ENCODE measurements at places on chromosomes 2 and 18. TPM values are rescaled to one million over a fixed set of nuclear protein-coding genes. Genes with fewer than 3 reads are reported as not detected.

GRCh38 chr2:3462493-3463104 is 56.7 kb downstream of the ADI1 start:
- DNase-seq, result no peak

Gene ONECUT2
- total RNA-seq, result 209 TPM

DNA sequence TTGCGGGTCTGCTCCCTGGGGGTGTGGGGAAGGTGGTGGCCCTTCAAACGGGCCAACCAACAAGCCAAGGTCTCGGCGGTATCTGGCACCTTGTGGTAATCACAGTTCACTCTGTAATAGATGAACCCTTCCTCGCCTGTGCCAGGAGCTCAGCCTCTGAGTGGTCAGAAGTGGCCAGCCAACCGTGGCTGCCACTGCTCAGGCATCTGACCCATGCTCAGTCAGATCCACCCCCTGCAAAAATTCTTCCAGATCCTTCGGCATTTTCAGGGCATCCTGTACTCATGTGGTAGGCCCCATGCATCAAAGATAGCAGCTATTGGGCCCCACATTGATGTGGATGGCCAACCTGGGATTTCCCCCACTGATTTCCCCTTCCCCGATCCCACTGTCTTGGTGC is 39.6 kb upstream of the SERPINE2 start:
- no peak for DNase-seq

- DNase-seq, result no peak
These were observed 71.2 kb downstream of the MBP start for GRCh38 chr18:77061281-77061945.

Gene SERPINB11
- not detected for total RNA-seq

- DNase-seq, result no peak
These were observed 1211.5 kb upstream of the ZEB2 start for GRCh38 chr2:145731467-145731866.

- no peak for DNase-seq
These were observed 595.2 kb upstream of the HNMT start for GRCh38 chr2:137369106-137369505.

DNA sequence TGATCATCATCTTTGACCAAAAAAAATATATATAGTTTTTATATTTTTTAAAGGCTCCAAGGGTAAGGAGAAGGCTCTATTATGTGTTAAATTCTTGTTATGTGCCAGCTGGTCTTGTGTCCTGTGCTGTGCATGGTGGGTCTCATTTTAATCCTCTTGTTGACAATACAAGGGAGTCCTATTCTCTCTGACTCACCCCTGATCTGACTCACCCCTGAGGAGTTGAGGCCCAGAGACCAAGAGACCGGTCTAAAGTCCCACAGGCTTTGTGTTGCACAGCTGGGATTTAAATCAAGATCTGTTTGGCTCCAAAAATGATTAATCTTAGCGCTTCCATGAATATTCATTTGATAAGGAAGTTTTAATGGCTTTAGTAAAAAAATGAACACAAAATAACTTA is 25.7 kb downstream of the MC2R start:
- no peak for DNase-seq

DNA sequence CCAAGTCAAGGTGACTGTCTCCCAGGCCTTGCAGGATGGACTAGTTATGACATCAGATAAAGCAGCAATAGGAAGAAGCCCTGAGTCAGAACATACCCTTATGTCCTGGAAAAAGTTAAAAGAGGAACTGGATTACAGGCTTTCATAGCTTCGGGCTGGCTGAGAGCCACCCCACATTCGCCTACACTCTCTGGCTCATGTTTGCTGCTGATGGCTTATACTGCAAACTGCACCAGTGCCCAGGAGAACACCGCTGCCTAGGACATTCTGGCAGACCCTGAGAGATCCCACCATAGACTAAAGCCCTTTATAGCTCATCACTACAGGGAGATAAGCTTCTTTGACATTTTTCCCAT is 20.3 kb downstream of the SLC8A1 start:
- no peak for DNase-seq

DNA sequence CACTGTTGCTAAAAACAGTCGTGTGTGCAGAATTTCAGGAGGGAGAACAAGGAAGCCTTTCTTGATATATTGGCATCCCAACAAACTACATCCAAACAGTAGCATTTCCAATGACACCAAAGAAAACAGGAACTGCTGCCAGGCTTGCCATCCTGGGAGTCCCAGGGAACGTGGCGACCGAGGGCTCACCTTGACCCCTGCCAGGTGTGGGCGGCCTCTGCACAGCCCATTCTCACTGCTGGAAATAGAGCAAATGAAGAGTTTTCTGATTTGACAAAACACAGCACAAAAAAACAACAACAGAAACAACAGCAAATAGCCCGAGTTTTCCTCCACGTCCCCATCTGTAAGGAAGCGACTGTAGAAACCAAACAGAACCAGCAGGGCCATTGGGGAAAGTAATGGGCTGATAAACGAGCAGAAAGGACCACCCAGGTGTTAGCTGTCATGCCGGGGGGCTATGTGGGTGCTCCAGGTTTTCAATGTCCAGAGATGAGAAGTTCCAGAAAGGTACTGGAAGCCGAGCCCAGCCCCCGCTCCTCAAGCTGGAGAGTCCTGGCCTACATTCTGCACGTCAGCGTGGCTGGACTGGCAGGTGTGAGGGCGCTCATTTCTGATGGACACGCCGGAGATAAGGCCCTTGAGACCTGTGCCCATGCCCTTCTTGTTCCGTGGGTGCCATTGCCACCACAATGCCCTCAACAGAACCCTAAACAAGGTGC is 80.8 kb downstream of the TWIST2 start:
- no peak for DNase-seq

Gene PID1
- total RNA-seq, result 0.24 TPM

GRCh38 chr2:151138507-151138906 is 123.2 kb downstream of the RBM43 start:
- DNase-seq, result no peak

DNA sequence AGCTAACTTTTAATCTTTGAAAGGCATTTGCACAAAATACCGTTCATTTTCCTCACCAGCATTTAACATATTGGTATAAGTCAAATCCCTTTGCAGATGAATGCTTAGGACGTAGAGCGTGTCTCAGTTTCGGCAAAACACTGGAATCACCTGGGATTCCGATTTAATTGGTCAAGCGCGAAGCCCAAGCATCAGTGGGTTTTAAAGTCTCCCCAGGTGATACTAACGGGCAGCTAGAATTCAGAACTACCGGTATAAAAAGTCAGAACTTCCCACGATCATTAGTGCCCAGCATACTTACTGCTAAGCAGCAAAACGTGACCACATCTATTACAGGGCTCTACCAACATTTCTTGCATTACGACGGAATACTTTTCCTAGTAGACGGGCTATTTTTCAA is 24.6 kb downstream of the ALPK2 start:
- DNase-seq, result no peak

DNA sequence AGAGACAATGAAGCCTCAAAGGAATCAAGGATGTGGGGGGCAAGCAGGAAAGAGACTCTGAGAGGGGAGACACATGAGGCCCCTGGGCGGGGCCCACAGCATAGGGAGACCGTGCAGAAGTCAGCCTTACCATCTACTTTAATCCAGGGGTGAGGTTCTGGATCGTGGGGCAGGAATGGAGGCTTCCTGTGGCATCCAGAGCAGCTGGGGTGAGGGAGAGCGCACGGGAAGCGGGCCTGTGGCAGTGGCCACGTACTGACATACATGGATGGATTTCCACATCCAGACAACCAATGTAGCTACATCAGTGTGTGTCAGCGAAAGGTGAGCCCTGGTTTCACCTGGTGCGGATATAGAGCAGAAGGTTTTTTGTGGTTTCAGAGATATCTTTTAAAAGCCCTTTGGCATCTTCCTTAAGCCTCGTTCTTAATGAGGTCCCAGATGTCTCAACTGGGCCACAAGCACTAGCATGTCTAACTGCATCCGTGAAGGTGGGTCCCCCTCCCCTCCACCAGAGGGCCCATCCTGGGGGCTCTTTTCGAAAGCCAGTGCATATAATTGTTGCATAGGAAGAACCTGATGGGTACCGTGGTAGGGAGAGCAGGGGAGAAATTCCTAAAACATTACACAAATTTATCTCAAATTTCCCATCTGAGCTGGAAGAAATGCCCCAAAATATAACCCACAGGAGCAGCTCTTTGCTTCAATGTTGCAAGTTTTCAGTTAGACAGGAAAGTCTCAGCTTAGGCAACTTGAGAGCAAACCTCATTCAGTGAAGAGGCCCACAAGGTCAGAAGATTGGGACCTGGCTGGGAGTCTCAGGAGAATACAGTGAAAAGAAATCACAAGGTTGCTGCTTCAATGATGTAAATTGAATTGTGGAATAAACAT is 90.9 kb downstream of the SP3 start:
- no peak for DNase-seq

Gene TUBB8B
- total RNA-seq, result 0.35 TPM

Gene WDPCP
- 9.0 TPM for total RNA-seq

DNA sequence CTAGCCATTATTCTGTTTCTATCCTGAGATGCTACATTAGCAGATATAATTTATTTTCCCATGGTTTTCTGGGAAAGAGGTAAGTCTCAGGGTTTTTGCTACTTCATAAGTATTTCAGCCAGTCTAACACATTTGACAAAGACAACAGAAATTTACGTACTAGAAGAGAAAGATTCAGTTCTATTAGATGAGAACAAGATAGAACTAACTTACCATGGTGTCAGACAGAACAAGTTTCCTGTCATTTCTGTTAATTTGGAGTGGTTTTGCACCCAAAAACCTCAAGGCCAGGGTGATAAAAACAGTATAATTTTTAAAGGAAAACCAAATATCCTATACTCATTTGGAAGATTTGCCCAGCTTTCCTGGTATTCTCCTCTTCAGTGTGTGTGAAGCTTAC is 15.6 kb downstream of the SLC4A5 start:
- DNase-seq, result no peak

DNA sequence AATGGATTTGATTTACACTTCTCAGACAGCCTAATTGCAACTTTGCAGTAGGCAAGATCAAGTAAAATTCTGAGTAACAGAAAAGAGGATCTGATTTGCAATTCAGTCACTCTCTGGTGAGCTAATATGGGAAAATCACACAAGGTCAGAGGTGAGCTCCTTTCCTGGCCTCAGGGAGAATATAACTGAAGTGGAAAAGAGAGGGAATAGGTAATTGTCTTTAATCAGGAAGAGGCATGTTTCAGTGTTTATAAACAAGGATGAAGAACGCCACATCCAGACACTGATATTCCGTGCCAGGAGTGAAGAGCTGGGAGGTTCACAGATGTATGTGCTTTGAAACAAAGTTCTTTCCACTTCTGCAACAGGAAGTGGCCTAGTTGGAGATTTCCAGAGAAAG is 127.1 kb downstream of the ETAA1 start:
- no peak for DNase-seq

Gene REG1B
- total RNA-seq, result not detected

DNA sequence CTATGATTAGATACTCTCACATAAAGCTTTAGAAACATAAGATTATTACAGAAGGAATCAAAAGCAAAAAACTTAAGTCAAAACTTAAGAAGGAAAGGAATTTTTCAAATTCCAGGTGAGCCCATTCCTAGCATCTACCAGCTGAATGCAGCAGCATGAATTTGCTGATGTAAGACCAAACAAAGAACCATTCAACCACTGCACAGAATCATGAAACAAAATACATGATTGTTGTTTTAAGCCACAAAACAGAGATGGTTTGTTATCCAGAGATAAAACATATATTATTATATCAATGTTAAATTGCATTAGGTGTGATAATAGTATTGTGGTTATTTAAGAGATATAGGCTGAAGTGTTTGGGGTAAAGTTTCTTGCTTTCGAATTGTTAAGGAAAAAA is 29.0 kb downstream of the PIGN start:
- no peak for DNase-seq

DNA sequence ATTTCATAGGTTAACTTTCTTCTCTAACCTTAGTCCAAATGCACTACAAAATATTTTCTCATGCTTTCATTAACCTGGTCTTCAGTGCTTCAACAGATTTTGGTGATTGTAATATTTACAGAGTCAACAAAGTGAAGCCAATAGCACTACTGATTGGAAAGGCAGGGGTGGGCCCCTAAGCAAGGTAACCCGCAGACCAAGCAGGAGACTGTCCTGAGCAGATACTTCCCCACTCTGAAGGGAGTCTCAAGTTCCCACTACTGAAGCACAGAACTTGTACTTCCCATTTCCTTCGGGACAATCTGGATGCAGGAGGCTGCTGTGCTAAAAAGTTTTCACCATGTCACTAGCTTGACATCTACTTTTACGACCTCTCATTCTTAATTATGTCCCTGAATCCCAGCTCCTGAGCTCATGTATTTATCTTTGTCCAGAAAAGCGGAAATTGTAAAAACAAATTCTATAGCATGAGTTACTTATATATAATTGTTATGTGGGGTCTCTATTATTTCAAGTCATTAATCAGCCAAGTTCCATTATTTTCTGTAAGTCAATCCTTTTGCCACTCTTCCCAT is 311.6 kb upstream of the REV1 start:
- DNase-seq, result no peak

GRCh38 chr18:80170395-80171053 is 61.5 kb downstream of the ADNP2 start:
- no peak for DNase-seq

Data from Calu3 (cell line).